Stimulated activated CD8-positive, alpha-beta memory T cell treated with anti-CD3 and anti-CD28 coated beads, Interleukin-7, amount 100 ng/mL, for 1 hour (primary cell): ENCODE measurements at places on chromosomes 3 and 15.

DNA sequence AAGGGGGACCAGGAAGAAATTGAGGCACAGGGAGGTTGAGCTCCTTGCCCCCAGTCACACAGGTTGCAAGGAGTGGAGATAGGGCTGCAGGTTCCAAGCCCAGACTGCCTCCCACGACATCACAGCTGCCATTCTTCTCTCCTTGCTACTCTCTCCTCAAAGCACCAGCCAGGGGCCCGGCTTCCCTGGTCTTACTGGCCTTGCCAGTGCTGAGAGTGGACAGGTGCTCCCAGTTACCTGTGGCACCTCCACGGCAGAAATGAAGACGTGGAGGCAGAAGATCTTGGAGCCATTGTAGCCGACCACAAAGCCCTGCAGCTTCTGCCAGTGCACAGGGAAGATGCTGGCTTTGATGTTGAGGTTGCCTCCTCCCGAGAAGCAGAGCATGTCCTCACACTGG, 17.9 kb upstream of the ACAD9 start:
- no peak for DNase-seq

- peak; percentile 7 for DNase-seq
Observed at GRCh38 chr3:188060840-188061544, 93.0 kb upstream of the LPP start.

GRCh38 chr15:36796161-36796560, 216.7 kb downstream of the CDIN1 start:
- no peak for DNase-seq

GRCh38 chr15:48798319-48798718, 12.6 kb downstream of the CEP152 start:
- DNase-seq: no peak

DNA sequence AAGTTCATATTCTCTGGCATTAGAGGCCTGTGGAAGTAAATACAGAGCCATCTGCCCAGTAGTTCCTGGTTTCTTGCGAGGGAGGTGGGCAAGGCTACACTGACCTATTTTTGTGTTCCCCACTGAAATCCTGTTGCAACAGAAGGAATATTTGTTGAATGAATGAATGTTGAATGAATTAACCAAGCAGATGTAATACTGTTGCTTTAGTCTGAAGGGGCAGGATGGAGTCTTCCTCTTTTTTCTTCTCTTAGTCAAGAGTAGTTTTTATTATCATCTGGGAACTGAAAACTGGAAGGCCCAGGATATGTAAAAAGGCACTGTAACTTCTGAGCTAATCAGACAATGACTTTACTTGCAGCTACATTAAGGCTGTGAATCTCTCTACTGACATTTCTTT, 17.1 kb downstream of the BLOC1S6 start:
- DNase-seq: no peak

- DNase-seq: no peak
Observed at GRCh38 chr3:62145086-62145757, 228.1 kb downstream of the FEZF2 start.

DNA sequence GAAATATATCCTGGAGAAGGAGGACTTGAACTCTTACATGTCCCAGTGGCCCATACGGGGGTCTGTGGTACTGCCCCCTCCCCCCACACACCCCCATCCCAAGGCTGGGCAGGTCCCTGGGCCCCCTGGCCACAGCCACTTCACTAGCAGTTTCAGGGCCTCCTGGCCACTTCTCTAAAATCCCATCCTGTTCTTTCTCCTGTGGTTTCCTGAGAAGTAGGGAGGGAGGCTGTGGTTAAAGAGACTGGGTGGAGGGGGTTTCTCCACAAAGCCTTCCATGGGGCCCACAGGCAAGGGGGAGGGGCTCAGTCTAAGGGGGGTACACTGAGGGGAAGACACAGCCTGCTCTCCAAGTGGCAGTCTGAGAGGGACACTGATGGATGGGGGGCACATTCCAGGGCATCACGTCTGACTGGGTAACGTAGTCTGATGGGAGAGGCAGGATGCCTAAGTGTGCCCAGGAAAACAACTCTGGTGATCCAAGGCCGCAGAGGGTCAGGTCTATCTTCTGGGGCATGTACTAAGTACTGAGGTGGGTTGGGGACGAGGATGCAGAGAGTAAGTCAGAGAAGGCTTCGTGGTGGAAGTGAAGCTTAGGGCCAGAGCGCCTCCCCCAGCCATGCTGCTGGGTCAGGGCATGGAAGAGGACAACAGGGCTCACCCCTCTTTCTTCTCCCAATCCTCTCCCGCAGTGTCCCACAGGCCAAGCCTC, 48.0 kb upstream of the C15orf39 start:
- no peak for DNase-seq

DNA sequence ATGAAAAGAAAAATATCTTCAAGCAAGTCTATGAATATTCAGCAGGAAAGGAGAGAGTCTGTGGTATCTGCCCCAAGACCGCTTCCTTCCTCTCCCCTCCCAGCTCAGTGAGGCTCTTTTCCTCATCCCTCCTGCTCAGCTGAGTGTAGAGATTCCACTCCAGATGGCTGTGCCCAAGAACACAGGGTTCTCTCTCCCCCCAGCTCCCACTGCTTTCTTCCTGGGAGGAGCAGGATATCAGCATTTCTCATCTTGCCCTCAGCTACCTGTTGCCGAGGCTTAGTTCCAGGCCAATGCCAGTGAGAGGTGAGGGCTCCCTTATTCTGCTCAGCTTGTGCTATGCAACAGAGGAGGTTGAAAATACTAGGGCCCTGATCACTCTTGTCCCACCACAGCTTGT, 211.9 kb downstream of the SV2B start:
- DNase-seq: no peak

- no peak for DNase-seq
Observed at GRCh38 chr15:76360416-76360815, 23.8 kb downstream of the ISL2 start.

- DNase-seq: no peak
Observed at GRCh38 chr3:176651622-176652021, 545.7 kb downstream of the TBL1XR1 start.

DNA sequence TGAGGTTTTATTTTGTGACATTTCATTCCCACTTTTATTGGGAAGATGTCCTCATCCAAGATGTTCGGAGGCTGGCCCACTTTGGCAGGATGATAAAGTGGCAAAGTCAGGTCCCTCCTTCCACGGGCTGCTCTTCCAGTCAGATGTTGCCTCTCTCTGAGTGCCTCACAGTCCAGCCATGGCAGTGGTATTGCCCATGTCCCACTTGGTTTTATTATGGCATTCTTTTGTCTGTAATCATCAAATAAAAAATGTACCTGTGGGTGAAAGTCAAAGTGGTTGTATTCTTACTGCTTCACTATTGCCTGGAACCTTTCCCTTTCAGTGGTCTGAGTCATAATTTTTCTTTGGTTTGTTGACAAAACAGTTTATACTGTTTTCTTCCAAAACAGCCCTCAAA, 20.2 kb downstream of the ARNT2 start:
- no peak for DNase-seq

DNA sequence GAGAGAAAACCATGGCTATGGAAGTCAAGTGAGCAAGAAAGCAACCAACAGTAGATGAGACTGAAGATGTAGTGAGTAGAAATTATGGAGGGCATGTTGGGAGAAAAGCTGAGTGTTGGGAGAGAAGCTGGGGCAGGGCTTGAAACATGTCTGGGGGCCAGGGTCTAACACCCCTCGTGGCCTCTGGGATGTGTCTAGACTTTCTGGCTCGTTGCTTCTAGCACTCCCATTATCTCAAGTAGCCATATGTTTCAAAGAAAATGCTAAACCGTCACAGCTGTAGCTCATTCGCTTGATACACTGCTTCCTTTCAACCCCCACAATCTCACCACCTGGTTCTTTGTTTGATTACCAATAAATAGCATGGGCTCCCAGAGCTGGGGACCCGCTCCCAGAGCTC, 83.8 kb upstream of the BCHE start:
- DNase-seq: no peak

- DNase-seq: no peak
Observed at GRCh38 chr15:60584355-60584998, 105.5 kb upstream of the ICE2 start.

GRCh38 chr3:22928216-22929110, 274.7 kb upstream of the UBE2E2 start:
- DNase-seq: no peak

- DNase-seq: no peak
Observed at GRCh38 chr15:78739206-78739605, 72.1 kb downstream of the ADAMTS7 start.

- DNase-seq: no peak
Observed at GRCh38 chr15:81254916-81255290, 58.2 kb downstream of the IL16 start.

GRCh38 chr15:92142242-92143232, 251.1 kb upstream of the ST8SIA2 start:
- DNase-seq: no peak

GRCh38 chr3:183590442-183590841, 34.9 kb upstream of the KLHL6 start:
- no peak for DNase-seq

GRCh38 chr3:107657971-107658370, 135.2 kb downstream of the BBX start:
- no peak for DNase-seq

GRCh38 chr3:156602424-156602823, 47.5 kb upstream of the SSR3 start:
- DNase-seq: no peak

DNA sequence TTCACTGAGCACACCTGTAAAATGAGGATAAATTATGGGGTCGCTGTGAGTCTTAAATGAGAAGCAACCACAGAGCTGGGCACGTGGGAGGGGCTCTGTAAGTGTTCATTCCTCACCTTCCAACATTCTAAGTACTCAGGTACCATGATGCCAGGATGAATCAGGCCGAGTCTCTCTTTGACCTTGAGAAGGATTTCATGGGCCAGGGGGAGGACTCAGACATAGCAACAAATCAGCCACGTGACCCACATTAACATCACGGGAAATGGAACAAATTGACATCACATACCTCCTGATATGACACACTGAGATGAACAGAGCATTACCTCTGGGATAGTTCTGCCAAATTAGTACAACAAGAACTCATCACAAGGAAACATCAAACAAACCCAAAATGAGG, 35.2 kb upstream of the USP3 start:
- DNase-seq: no peak

DNA sequence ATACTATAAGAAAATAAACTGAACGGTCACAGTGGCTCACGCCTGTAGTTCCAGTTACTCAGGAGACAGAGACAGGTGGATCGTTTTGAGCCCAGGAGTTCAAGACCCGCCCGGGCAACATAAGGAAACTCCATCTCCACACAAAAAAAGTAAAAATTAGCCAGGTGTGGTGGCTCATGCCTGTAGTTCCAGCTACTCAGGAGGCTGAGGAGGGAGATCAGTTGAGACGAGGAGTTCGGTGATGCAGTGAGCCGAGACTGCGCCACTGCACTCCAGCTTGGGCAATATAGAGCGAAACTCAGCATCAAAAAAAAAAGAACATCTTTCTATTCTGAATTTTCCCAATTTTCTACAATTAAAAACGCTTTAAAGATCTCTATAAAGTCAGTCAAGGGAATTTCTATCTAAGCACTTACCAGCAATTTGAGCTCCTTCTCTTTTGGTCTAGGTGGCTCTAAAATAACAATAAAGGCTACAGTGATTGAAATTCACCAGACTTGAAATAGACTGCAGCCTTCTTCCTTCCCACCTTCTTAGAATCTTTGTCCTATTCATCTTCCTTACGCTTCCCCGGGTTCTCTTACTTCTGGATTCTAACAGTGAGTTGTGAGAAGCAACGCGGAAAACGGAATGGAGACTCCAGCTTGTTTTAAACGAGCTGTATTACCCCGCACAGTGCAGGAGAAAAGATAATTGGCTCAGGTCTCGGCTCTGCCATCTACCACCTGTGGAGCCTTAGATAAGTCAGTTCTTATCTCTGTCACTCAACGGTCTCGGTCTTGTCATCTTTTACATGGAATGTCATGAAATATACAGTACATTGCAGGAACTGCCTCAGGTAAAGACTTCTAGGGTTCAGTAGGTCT, 812 bp upstream of the SEC62 start:
- DNase-seq: no peak

GRCh38 chr3:161203485-161204098, 17.5 kb upstream of the NMD3 start:
- DNase-seq: no peak

- no peak for DNase-seq
Observed at GRCh38 chr15:64653757-64654156, 121.6 kb downstream of the RBPMS2 start.

DNA sequence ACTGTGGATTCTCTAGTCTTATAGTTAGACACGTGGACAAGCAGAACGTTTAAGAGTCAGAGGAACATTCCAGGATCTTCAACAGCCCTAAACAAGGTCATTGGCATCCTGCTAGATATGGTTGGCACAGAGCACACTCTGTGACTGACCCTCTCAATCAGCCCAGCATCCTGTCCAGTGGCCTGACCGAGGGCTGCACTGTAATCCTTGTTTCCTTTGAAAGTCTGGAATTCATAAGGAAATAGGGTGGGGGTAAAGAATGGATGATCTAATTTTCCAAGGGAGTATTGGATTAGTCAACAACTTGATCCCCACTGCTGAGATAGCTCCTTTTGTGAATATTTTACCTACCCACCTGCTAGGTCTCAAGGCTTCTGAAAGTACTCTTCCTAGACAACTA, 94.5 kb upstream of the DLG1 start:
- DNase-seq: no peak

DNA sequence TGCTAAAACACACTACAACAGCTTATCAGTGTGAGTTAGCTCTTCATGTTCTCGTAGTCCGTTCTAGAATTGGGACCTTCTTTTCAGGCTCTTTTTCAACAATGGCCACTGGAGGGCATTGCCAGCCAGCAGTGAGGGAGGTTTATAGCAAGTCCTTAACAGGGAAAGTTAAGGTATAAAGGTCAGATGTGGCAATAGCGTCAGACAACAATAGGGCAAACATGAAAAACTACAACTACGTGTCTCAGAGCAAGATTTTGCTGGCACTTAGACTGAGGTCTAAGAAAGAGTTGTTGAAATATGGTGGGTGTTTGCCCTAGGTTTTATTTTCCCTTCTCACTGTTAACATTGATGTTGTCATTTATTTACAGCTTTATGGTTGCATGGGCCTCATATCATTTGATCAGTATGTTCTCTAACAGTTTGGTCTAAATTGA, 161.4 kb downstream of the GMNC start:
- DNase-seq: no peak

DNA sequence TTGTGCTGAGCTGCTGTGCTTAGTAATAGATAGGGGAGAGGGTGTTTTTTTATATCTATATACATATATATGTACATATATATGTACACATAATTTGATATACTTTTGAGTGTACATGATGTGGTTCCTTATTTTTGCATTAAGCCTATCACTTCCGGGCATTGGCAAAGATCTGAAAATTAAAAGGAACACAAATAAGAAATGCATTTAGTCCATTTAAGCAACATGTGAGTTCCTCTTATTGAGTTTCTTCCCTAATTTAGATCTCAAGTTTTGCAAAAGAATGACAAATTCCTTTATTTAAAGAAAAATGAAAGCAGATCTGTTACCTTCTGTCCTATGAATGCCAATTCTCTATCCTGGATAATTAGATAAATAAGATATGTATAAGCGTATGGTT, 435.1 kb downstream of the LPP start:
- DNase-seq: no peak
